ENCODE measurements at places on chromosomes 7 and 10.

DNA sequence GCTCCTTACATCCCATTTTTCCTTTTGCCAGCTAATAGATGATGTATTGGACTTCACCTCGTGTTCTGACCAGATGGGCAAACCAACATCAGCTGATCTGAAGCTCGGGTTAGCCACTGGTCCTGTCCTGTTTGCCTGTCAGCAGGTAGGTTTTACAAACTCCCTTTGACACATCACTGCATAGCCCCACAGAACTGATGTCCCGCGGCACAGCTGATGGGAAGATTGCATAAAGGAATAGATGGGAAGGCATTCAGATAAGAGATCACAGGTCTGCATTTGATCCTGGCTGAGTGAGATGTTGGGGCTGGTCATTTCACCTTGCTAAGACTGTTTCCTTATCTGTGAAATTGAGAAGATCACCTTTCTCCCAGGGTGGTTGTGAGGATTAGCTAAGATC is 37.9 kb downstream of the PDSS1 start:
- no peak for DNase-seq

- no peak for DNase-seq
Measured at GRCh38 chr10:114437473-114438292, 33.4 kb upstream of the AFAP1L2 start.

DNA sequence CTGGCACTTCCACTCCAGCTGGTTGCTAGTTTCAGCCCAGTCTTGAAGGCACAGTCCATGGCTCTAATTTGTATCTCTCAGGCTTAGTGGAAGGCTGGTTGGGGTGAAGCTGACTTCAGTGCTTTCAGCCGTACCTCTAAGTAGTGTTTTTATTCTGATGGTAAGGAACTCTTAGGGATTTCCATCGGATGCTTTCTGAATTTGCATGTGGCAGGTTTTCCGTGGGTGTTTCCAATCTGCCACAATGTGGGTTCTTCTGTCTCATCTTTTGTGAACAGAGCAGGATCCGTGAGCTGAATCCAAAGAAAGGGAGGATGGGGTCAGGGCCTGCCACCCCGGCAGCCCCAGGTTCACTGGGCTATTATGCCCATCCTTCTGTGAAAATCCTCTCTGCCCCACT is 607.9 kb upstream of the MKI67 start:
- DNase-seq = no peak

DNA sequence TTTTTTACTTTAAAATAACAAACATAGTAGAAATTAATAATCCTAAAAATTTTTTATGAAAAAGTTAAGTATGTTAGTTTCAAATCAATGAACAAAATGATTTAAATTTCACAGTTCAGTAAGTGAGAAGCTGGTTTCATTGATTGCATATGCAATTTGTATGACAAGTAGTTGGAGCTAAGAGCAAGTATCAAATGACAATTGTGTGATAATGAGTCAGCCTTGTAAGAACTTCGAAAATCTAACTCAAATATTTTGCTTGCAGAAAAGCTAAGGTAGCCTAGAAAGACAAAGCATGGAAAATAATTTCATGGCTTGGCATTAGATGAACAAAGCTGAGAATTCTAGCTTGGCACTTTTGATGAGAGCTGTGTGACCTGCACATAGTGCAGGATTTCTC is 111.5 kb downstream of the HDAC9 start:
- no peak for DNase-seq

GRCh38 chr10:121168545-121169216 is 317.5 kb downstream of the WDR11 start:
- DNase-seq = no peak

DNA sequence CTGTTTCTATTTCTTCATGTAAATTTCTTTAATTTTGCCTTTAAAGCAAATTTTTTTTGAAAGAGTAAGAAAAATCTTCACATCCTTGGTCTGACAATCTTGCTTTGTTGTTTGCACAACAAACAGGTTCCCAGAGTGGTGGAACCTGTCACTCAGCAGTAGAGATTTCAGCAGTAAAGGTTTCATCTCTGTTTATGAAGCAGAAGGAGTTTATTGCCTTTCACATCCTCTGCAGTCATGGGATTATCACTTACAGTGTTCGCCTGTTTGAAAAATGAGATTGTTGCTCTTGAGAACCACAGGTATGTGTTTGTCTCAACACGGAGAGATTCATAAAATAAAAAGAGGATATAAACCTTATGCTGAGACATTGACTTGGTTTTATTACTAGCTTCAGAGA is 342.6 kb downstream of the IPMK start:
- no peak for DNase-seq

DNA sequence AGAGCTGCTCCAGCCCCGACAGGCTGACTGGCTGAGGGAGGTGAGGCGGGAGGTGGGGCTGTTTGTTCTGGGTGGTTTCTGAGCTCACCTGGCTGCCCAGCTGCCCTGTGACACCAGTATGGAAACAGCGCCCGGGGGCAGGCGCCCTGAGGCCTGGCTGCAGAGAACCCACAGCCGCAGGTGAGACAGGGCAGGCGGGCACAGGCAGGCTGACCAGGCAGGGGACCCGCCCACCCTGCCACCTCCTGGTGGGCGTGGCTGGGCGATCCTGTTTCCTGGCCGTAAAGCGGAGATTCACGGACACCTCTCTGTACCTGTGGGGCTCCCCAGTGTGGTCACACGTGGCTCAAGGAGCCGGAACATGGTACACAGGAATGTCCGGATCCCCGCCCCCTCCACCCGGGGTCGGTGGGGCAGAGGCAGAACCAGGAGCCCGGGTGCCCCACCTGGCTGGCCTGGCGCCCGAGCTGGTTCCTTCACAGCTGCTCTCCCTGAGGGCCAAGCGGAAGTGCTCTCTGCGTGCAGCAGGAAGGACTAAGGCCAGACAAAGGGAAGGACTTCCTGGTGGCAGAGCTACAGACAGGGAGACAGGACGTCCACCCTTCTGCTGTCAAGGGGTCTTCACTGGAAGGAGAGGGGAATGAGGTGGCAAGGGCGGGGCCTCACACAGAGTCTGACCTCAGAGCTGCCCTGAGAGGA is 3.9 kb downstream of the MICALL2 start:
- no peak for DNase-seq

DNA sequence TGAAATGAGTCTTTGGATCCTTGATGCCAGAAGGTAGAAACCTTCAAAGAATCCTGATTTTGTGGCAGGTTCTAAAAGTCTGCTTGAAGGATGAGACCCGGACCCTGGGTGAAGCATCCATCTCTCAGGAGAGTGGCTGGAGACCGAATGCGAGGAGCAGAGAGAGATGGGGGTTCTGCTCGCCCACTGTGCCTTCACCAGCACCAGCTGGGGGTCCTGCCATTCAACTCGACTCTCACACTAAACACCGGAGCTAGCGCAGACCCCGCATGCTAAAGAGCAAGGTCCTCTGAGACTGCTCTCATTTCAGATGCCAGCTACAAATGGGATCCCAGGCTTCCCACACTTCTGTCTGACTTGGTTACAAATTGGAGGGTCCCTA is 218.4 kb downstream of the GLRX3 start:
- no peak for DNase-seq

GRCh38 chr7:27211084-27211446 is 11.2 kb upstream of the HOXA13 start:
- no peak for DNase-seq

DNA sequence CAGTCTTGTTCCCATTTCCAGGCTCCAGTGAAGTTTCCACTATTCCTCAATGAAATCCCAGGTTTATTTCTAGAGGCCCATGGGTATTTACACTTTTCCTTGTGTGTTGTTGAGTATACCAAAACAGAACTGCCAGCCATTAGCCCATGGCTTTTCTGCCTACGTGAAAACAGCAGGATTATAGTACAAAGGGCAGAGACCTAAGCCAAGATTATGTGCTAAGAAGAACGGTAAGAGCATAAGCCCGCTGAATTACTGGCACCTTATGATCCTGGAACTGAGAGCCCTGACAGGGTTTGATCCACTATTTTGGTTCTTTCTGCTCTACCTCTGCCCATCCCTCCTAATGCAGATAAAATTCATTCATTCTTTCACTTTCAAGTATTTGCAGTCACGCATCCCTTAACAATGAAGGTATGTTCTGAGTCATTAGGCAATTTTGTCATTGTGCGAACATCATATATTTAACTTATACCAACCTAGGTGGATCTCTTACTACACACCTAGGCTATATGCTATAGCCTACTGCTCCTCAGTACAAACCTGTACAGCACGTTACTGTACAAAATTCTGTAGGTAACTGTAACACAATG is 16.0 kb downstream of the SEMA3C start:
- no peak for DNase-seq

- no peak for DNase-seq
Measured at GRCh38 chr7:15399441-15399840, 162.4 kb downstream of the AGMO start.

DNA sequence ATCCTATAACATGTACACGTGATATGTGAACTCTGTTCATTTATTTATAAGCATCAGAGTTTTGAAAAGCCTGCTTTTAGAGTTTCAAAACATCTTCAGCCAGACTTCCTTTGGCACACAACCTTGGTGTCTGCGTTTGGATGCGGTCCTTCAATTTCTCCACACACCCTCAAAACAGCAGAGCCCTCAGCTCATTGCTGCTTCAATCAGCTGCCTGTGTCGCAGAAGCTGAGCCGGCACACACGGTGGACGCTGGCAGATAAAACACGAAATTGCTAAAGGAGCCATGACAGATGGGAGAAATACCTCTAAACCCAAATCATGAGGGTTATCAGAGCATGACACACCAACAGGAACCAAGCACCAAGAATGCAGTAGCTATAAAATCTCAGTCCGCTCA is 396.4 kb upstream of the AKR1E2 start:
- DNase-seq = no peak

DNA sequence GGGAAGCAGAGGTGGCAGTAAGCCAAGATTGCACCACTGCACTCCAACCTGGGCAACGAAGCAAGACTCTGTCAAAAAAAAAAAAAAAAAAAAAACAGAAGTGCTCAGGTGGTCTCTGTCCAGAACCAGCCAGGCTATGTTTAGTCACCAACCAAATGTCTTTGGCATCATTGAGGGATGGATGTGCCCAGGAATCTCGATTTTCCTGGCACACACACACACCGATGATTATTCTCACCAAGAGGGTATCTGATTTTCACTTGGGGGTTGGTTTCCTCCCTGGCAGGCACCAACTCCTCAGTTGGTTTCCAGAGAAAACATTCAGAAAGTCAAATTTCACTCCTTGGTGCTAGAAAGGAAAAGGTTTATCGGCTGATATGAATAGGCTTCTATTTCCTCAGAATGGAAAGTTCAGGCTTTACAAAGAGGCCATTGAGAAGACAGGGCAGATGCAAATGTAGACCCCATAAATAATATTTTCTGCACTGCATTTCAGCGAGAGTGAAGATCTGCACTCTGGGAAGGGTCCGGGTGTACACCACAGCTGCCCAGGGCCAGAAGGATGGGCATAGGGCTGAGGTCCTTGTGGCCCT is 154.8 kb downstream of the TNS3 start:
- DNase-seq = no peak

DNA sequence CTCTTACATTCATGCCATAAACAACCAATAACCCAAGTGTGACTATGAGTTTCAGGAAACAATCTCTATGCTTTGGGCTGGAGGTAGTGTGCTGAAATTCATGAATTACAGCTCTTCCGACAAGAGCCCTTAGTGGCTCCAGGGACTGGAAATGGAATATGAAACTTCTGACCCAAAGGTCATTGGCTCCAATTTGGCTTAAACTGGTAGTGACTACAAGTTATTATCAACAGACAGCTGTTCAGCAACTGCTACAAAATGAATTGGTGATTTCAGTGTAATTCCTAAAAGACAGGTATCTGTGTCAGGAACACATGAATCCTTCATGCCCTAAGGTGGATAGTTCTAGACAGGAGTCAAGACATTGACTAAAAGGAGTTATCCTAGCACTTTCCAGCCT is 745.4 kb downstream of the PHTF2 start:
- no peak for DNase-seq

- DNase-seq = no peak
Measured at GRCh38 chr10:28538595-28538994, 5.7 kb downstream of the WAC start.

DNA sequence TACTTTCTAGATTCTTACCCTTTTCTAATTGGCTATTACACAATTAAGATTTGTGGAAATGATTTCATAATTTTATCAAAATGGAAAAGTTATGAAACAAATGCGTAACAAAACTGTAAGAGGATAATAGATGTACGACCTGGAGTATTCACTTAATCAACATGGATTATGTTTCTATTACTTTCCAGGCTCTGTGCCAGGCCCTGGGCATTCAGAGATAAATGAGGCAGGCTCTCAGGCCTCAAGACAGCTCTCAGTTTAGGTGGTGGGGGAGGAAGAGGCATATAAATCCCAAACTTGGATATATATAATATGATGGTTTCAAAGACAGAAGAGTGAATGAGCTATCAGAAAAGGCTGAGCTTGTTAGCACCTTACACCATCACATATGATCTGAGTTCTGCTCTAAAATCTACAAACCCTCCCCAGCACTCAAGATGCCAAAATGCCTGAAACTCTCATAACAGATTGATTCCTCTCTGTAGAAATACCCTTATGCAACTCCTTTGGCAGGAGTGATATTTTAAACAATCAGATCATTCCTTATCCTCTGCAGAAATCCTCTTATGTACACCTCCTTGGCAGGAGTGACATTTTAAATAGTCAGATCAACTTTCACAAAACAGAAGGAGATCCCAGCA is 42.5 kb downstream of the ACBD5 start:
- DNase-seq = no peak

DNA sequence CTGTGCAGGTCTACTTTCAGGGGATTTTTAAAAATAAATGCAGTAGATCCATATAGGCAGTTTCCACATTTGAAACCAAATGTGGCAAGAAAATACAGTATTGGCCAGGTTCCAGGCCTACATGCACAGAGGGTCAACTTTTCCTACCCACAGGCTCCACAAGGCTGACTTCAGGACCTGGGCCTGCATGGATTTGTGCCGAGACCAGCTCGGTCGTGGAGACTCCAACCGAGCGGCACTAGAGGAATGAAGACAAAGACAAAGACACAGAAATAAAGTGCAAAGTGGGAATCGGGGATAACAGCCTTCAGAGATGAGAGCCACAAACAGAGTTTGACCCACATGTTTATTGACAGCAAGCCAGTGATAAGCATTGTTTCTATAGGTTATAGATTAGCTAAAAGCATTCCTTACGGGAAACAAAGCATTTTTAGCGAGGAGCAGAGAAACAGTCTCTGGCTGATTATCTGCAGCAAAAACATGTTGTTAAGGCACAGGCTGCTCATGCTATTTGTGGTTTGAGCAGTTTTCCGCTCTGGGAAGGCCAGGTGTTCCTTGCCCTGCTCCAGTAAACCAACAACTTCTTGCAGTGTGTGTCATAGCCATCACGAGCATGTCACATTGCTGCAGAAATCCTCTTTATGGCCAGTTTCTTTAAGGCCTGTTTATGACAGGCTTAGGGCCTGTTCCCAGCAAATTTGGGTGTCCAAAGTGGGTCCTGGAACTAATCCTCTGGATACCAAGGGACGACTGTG is 52.6 kb downstream of the ZNF37A start:
- DNase-seq = no peak

GRCh38 chr7:48040944-48041652 is 5.8 kb downstream of the C7orf57 start:
- DNase-seq = no peak

DNA sequence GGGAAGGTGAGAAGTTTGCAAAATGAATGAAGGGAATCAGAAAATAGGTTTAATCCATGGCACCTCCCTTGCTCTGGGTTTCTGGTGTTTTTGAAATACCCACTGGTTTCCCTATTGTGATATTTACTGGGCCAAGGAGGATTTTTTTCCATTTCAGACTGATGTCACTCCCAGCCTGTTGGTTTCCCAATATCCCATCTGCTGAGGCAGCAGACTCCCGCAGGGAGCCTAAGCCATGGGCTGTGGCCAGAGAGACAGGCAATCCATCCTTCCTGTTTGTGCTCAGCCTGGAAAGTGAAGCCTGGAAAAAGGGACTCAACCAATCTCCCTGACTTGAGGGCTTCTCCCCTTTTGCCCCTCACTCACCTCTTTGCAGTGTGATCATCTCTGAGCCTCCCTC is 22.8 kb downstream of the FAM107B start:
- no peak for DNase-seq

Measured in T follicular helper cell (primary cell).